ENCODE measurements at places on chromosomes 4 and X.

- no peak for DNase-seq
Measured at GRCh38 chr4:39587881-39588280, 50.8 kb downstream of the SMIM14 start.

- no peak for DNase-seq
Measured at GRCh38 chrX:78708816-78709215, 38.7 kb upstream of the LPAR4 start.

DNA sequence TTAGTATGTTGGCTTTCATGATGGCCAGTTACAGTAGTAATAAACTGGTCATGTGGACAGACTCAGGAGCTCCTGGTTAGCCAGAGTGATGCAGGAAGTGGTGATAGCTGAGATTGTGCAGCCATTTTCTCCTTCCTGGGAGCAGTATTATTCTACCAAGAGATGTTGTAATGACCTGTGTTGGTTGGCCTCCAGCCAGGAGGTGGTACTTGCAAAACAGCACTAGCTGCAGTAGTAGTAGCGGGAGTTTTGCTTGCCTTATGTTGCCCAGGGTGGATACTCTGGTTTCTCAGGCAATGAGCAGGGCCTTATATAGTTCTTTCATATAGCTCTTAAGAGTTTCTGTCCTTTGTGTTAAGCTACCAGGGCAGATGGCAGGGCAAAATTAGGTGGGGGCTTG, 998.8 kb downstream of the GLUD2 start:
- no peak for DNase-seq

DNA sequence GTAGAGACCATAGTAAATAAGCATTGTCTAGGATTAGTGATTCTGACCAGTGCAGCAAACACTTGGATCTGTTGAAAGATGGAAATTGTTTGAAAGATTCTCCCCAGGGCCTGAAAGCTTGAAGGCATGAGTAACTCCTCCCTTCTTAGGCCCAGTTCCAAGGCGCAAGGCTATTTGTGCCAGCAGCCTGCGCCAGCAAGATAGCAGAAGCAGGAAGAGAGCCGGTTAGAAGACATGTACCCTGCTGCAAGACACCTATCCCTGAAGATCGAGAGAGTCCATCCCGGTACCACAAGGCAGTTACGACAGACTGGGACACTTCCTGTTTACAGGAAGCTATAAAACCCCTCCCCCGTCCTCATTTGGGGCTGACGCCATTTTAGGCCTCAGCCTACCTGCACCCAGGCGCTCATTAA, 72.4 kb upstream of the JADE1 start:
- no peak for DNase-seq

- DNase-seq: no peak
Measured at GRCh38 chrX:47561659-47562151, 700 bp downstream of the ARAF start.

- no peak for DNase-seq
Measured at GRCh38 chrX:103329991-103330390, at the start of gene TCEAL7. Gene TCEAL7 (plus strand): TSS chrX:103330239. CDS start chrX:103331404, 1,165 bp downstream.

- DNase-seq: no peak
Measured at GRCh38 chr4:5757091-5757490, 46.1 kb downstream of the EVC start.

GRCh38 chrX:19557822-19558221, 42.5 kb upstream of the MAP3K15 start:
- DNase-seq: no peak

- no peak for DNase-seq
Measured at GRCh38 chr4:141501395-141501794, 135.0 kb upstream of the IL15 start.

- no peak for DNase-seq
Measured at GRCh38 chr4:155473420-155474095, 96.8 kb upstream of the MAP9 start.

- no peak for DNase-seq
Measured at GRCh38 chr4:53764761-53765490, 173.6 kb upstream of the LNX1 start.

- no peak for DNase-seq
Measured at GRCh38 chr4:53912766-53913497, 151.5 kb downstream of the CHIC2 start.

DNA sequence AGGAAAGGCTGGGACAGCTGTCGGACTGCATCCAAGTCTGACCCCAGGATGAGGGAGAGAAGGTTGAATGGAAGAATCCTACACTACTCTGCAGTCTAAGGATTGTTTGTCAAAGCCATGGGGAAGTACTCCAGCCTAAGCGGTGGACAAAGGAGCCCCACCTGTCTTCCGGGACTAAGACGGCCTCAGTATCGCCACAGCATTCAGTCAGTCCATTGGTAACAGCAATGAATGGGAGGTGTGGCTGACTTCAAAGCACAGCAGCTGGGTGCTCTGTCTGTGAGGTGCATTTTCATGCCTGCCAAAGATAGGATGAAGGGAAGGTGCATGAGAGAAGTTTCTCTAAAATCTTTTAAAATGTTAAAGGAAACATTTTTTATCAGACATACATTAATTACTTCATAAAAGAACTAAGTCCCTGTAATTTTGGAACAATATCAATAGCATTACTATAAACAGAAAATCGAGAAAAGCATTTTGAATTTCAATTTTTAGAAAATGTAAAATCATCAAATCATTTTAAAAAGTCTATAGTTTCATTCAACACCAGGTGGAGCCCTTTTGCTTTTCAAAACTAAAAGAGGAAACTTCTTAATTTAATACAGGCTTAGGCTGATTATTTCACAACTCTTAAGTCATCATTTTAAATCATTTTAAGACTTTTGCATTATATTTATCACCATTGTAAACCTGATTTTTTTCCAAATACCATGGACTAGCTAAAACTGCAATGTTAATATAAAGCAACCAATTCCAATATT, 27.6 kb upstream of the INTU start:
- no peak for DNase-seq

DNA sequence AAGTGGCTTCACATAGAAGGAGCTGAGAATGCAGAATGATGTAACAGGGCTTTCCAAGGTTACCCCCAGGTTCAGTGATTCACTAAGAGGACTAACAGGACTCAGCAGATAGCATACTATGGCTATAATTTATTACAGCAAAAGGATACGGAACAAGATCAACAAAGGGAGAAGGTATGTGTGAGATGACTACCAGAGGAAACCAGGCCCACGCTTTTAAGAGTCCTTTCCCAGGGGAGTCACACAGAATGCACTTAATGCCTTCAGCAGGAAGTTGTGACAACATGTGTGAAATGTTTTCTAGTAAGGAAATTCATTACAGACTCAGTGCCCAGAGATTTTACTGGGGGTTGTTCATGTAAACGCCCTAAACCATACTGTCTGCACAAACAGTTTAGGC, 373.6 kb upstream of the MAGEB2 start:
- no peak for DNase-seq

GRCh38 chrX:40096395-40097091, 1.2 kb downstream of the BCOR start:
- DNase-seq: peak; percentile 42

DNA sequence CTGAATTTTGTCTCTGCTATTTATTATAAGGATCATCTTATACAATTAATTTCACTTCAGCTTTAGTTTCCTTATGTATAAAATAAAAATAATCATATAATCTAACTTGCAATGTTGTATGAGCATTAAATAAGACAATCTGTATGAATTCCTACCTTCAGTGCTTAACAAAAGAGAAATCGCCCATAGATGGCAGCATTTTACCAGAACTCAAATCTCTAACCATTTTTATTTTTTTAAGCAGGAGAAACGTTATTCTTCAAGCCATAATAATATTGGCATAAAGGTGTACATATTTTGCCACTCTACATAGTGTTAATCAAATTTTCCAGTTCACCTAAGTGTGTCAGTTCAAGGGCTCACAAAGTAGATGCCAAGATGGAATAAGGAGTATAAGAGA, 78.8 kb downstream of the TMEM47 start:
- no peak for DNase-seq

- no peak for DNase-seq
Measured at GRCh38 chr4:7863911-7864681, 75.6 kb downstream of the AFAP1 start.

DNA sequence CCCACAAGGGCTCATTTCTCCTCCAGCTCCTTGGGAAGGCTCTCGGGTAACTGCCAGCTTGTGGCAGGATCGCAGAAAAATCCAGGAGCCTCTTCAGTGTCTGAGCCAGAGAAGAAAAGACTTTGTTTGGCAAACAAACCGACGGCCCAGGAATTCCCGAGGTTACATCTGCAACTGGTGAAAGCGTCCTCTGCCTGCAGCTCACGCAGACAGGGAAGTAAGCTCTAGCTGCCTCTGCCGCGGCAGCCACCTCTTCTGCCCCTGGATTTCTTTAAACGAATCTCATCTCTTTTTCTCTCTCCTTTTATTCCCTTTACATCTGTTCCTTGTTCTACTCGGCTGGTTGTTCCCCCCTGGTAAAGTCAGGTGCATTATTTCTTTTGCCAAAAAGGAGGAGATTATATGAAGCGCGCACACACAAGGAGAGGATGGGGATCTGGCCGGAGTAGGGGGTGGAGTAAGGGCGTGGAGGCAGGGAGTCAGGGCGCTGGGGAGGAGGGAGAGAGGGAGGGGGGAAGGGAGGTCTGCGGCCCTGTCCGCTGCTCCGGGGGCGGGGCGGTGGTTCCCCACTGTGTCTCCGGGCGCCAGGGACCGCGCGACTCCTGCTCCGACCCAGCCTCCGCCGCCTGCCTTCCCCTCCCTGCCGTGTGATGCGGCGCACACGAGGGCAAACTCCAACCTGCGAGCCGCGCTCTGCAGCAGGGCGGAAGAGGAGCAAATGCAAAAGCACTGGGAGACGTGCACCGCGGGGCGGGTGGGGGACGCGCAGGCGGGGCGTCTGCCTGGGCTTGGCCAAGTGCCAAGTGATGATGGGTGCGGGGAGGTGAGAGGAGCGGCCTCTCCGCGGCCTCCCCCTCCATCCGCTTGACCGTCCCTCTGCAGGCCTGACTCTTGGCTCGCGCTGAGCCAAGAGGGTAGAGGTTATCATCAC, at the start of gene DCHS2:
Gene DCHS2, minus strand, starts transcription at position 459 of the 931 bp plus-strand sequence. Its CDS starts 444 bp downstream, at position 15.
- DNase-seq: no peak

GRCh38 chr4:79872738-79873137, 200.3 kb downstream of the ANTXR2 start:
- DNase-seq: no peak

DNA sequence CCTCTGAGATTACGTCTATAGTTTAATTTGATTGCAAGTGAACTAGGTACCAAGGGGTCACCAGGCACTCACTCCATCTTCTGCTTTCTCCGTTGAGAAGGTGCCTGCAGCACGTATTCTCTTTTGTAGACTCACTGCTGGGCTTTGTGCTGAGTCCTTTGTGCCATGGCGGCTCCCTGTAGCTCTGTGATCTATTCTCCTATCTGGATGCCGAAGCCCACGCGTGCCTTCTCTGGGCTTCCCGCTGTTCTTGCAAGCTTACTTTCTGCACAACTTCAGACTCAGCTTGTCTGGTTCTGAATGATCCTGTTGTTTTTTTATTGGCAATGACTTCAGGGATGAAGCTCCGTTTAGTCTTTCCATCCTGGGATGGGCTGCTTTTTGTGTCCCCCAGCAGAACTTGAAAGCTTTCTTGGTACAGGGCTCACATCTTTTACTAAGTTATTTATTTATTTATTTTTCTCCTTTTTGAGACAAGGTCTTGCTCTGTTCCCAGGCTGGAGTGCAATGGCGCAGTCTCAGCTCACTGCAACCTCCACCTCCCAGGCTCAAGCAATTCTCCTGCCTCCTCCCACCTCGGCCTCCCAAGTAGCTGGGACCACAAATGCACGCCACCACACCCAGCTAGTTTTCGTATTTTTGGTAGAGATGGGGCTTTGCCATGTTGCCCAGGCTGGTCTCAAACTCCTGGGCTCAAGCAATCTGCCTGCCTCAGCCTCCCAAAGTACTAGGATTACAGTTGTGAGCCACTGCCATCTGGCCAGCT, 100.9 kb upstream of the NKX1-1 start:
- no peak for DNase-seq

GRCh38 chr4:17762726-17763125, 18.7 kb downstream of the FAM184B start:
- no peak for DNase-seq

GRCh38 chrX:152907084-152907651, 9.3 kb downstream of the ZNF185 start:
- no peak for DNase-seq

GRCh38 chr4:126018274-126018673, 703.5 kb downstream of the FAT4 start:
- DNase-seq: no peak

GRCh38 chr4:17814140-17814539, 3.4 kb downstream of the NCAPG start:
- DNase-seq: no peak

GRCh38 chrX:40145923-40146261, 48.1 kb upstream of the BCOR start:
- DNase-seq: no peak

DNA sequence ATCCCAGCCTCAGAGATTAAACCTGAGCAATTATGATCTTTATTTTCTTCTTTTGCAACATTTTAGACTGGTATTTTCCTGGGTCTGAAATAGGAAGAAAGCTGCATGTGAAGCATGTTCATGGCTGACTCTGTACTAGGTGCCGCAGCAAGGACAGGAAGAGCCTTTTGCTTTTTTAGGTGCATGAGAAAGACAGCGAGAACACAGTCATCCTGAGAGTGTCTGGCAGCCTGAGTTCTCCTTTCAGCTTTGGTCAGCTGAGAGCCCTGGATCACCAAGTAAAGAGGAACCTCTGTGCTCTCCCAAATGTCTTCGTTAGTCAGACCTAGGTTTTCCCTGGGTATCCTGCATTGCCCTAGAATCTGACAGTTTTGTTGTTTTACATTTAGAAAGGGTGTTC, 29.8 kb downstream of the FAM149A start:
- no peak for DNase-seq

All from activated effector memory CD4-positive, alpha-beta T cell treated with Interleukin-2 at 50 U/mL for 16 hours (primary cell).